ENCODE measurements at places on chromosomes 12 and 14.
A peak's percentile ranks its signal among the peaks of the same experiment; 100 is the strongest.

DNA sequence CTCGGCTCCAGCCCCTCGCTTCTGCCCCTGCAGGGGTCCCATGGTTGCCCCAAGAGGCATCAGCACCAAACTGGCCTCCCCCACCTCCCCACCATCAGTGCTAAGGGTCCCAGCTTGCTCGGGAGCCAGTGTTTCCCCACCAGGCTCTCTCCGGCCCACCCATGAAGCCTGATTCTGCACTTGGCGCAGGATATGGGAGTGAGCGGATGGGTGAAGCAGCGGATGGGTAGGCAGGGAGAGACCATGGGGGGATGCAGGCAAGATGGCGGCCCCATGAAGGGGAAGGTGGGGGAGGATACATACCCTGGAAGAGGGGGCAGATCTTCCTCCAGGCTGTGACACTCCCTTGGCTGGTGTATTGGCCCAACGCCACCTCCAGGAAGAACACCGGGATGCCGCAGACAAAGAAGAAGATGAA is 9.7 kb downstream of the SLC6A12 start:
- DNase-seq, result no peak

DNA sequence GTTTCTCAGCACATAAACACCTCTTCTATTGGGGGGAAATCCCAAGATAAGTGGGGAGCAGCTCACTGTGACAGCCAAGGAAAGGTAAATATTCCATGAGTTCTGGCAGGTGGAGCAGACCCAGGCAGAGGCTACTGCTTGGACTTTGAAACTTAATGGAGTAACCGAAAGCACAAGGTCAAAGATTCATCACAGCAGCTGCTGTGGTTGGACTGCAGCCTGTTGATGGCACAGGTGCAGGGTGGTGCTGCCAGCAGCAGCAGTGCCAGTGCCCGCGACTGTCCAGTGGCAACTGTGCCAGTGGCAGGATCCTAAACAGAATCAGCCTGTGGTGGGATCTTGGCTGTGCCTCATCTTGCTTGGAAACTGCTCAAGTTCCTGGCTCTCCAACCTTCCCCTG is 81.4 kb upstream of the ARID2 start:
- DNase-seq, result peak; percentile 33

DNA sequence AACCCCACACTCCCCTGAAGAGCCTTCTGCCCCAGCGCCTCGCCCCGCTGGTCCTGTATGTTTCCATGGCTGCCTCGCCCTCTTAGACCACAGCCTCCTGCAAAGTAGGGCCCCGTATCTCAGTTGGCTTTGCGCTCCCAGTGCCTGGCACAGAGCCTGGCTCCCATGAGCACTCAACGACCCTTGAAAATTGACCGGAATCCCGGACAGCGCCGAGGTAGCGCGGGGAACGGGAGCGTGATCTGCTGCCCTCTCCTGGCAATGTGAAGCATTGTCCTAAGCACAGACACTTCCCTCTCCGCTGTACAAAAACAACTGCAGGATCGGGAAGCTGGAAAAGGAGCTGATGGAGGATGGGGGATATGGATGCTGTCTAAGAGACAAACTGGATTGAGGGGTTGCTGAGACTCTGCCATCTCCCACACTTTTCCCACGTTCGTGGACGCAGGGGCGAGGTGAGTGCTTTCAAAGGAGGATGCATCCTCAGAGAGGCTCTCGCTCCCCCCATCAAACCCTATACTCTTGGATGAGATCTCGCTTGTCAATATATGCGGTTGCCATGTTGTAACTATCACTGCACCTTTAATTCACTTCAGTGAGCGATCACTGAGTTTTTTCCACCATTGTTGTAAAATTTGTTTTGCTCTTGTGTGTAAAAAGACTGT is 10.7 kb upstream of the FKBP4 start:
- peak; percentile 30 for DNase-seq

GRCh38 chr12:92628476-92628875 is 74.3 kb upstream of the PLEKHG7 start:
- no peak for DNase-seq

- DNase-seq, result peak; percentile 85
Observed at GRCh38 chr14:61456720-61457119, 135.3 kb downstream of the PRKCH start.

DNA sequence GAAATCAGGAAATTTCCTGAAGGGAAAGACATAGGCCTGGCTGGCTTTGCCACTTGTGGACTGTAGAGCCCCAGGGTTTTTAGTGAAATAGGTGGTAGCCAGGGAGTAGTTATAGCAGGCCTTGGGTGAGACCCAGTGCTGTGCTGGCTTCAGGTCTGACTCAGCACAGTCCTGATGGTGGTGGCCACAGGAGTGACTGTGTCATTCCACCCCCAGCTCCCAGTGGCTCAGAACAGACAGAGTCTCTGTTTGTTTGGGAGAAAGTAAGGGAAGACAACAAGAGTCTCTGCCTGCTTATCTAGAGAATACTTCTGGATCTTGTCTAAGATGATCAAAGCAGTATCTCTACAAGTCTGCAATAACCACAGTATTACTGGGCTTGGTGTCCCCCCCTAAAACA is 27.5 kb upstream of the OR6J1 start:
- no peak for DNase-seq

DNA sequence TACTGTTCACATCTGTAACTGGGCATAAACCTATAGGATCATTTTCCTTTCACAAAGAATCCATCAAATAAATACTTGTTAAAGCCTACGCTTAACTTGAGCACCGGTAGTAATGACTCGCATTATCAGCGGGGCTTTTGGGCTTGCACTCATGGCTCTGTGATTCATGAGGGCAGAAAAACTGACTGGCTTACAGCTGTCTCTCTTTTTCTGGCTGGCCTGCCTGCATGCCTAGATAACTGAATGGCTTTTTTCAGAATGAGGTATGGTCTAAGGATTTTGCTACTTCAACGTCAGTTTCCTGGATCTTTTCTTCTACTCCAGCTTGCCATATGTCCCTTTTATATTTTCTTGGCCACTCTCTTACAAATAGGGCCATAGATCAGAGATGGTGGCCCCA is 531.1 kb downstream of the NRXN3 start:
- DNase-seq, result no peak

- DNase-seq, result no peak
Observed at GRCh38 chr12:25106818-25107217, 88.1 kb downstream of the DNAI7 start.

- no peak for DNase-seq
Observed at GRCh38 chr14:65492266-65492665, 79.7 kb downstream of the FUT8 start.

GRCh38 chr14:87043667-87044200 is 949.2 kb downstream of the GALC start:
- DNase-seq, result no peak

Measured in DND-41 (cell line).